ENCODE measurements at places on chromosomes 11 and 22. TPM values are rescaled to one million over a fixed set of nuclear protein-coding genes. Genes with fewer than 3 reads are reported as not detected.
A peak's percentile ranks its signal among the peaks of the same experiment; 100 is the strongest.

- H3K27ac ChIP-seq: no peak overlapping the region
- no peaks in the 10 kb centered on the region for H3K27me3 ChIP-seq
- H3K36me3 ChIP-seq: no peaks in the 10 kb centered on the region
- peaks cover 5% of the 10 kb centered on the region for H3K4me1 ChIP-seq
- no peak overlapping the region for H3K4me3 ChIP-seq
- DNase-seq: peak; percentile 69
These were observed 25.4 kb upstream of the SMTN start for GRCh38 chr22:31055635-31056159.

- peaks cover 2% of the 10 kb centered on the region for H3K4me1 ChIP-seq
- H3K4me3 ChIP-seq: no peak overlapping the region
- no peaks in the 10 kb centered on the region for H3K36me3 ChIP-seq
- no peak for DNase-seq
- no peaks in the 10 kb centered on the region for H3K27me3 ChIP-seq
- H3K27ac ChIP-seq: no peak overlapping the region
These were observed 8.0 kb downstream of the AAMDC start for GRCh38 chr11:77828926-77829325.

GRCh38 chr11:34308913-34309585, 48.8 kb downstream of the ABTB2 start:
- no peaks in the 10 kb centered on the region for H3K27me3 ChIP-seq
- no peaks in the 10 kb centered on the region for H3K4me1 ChIP-seq
- H3K27ac ChIP-seq: no peak overlapping the region

DNA sequence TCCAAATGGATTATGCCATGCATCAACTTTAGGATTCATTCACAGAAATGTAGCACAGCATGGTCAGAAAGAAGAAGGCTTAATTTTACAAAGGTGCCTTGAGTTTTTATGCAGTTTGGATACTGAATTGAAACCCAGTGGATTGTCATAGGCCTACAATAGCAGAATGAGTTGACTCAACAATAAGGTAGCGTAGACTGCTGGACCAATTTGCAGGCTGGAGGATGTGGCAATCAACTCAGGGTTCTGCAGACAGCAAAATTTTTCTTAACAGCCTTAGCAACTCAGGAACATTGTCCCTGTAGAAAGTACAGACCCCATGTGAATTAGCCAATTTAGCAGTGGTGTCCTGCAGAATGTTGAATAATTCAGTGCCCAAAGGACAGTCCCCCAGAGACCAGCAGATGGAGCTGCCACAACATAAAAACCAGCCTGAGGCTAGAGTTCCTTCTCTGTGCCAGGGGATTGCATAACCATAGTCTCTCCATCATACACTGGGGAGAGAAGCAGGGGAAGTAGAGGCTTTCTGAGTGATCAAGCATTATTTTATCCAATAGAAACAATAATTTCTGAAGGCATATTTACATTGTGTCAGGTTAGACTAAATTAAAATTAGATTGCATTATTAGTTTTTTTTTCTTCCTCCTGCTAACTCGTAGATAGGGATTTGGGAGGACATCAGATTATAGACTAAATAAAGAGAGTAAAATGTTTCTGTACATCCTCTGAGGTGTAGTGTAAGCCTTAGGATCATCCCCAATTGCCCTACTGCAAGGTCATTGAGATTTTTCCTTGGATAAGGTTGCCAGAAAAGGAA, 20.3 kb upstream of the MRPL17 start:
- peak; percentile 52 for DNase-seq
- H3K27ac ChIP-seq: no peak overlapping the region
- H3K36me3 ChIP-seq: no peaks in the 10 kb centered on the region

DNA sequence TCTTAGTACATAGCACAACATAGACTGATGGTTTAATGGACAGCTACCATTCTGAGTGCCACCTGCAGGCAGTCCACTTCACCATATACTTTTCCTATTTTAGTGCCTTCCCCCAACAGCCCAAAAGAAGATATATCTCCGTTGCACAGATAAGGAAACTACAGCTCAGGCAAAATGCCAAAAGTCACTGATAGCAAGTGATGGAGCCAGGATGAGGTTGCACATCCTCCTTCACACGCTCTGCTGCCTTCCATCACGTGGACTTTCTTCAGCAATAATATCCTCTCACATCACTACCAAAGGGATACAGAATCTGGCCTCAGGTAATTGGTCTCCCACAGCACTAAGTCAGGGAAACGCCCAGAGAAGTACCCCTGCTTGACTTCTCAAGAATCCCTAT, 7.5 kb downstream of the TCF20 start:
- no peaks in the 10 kb centered on the region for H3K4me1 ChIP-seq
- H3K4me3 ChIP-seq: no peak overlapping the region
- no peak overlapping the region for H3K27ac ChIP-seq
- H3K27me3 ChIP-seq: no peaks in the 10 kb centered on the region
- no peak for DNase-seq
- no peaks in the 10 kb centered on the region for H3K36me3 ChIP-seq

DNA sequence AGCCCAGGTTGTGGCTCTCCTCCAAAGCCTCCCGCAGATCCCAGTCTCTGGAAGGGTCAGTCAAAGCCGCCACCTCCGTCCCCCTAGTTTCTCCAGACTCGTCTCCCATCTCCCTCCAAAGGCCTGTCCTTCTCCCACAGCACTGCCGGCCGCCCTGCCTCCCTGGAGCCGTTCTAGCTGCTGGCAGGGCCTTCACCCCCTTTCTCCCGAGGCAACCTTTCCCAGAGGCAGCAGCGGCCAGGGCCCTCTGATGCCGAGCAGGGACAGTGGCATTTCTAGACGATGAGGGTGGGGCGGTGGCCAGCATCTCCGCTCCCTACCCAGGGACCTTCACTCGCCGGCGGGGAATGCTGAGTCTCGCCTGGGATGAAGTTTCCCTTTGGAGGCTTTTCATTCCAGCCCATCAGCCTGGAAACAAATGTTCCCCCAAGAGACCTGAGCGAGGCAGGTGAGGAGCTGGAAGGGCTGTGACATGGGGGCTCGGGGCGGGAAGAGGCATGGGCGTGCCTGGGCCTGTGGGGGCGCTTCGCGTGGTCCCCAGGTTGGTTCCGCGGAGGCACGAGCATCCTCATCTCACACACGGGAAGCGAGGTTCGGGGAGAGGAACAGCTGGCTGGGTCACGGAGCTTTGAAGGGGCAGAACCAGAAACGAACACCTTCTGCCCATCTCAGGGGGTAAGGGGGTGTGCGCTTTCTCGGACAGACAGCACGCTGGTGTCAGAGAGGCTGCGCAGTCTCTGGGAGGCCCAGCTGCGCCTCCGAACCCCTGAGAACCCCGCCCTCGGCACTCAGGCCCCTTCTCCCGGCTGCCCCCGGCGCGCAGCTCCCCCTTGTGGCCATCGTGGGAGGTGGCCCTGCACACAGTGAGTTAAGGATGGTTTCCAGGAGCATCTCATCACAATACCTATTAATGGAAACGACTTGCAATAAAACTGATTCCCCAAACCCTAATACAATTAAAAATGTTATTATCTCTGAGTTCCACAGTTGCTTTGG, 18.1 kb upstream of the KLHL35 start:
- no peak overlapping the region for H3K27ac ChIP-seq
- H3K27me3 ChIP-seq: no peaks in the 10 kb centered on the region
- H3K4me1 ChIP-seq: peaks cover 3% of the 10 kb centered on the region
- no peaks in the 10 kb centered on the region for H3K36me3 ChIP-seq
- no peak overlapping the region for H3K4me3 ChIP-seq

GRCh38 chr11:9861860-9862725, 198.2 kb downstream of the SWAP70 start:
- no peaks in the 10 kb centered on the region for H3K4me1 ChIP-seq
- H3K27me3 ChIP-seq: no peaks in the 10 kb centered on the region
- H3K36me3 ChIP-seq: no peaks in the 10 kb centered on the region
- peak; percentile 70 for DNase-seq

- H3K36me3 ChIP-seq: no peaks in the 10 kb centered on the region
- no peaks in the 10 kb centered on the region for H3K27me3 ChIP-seq
- peaks cover 9% of the 10 kb centered on the region for H3K4me1 ChIP-seq
- no peak overlapping the region for H3K27ac ChIP-seq
These were observed 3.9 kb upstream of the IL17REL start for GRCh38 chr22:50016308-50016987.

GRCh38 chr11:100640071-100640470, 47.0 kb upstream of the ARHGAP42 start:
- no peak overlapping the region for H3K4me3 ChIP-seq
- no peaks in the 10 kb centered on the region for H3K36me3 ChIP-seq
- H3K4me1 ChIP-seq: no peaks in the 10 kb centered on the region
- no peak overlapping the region for H3K27ac ChIP-seq

- no peak for DNase-seq
- H3K4me1 ChIP-seq: no peaks in the 10 kb centered on the region
- H3K4me3 ChIP-seq: no peak overlapping the region
- H3K27me3 ChIP-seq: no peaks in the 10 kb centered on the region
These were observed 178.2 kb upstream of the ZC3H12C start for GRCh38 chr11:109914809-109915653.

DNA sequence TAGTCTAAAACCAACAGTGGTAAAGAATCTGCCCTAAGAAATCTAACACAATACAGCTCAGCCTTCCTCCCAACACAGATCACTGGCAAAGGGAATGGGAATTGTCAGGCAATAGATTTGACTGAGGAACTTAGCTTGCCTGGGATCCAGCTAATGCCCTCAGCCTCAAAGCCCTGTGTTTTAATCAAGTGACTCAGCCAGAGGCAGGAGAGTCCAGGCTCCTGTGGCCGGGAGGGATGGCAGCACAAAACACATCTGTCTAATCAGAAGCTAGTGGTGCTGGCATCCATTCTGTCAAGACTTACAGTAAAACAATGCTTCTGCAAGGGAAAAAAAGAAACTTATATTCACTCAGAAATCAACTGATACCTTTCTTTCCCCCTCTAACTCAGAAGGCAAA, 5.6 kb downstream of the SYTL2 start:
- no peaks in the 10 kb centered on the region for H3K27me3 ChIP-seq
- no peak overlapping the region for H3K4me3 ChIP-seq
- no peaks in the 10 kb centered on the region for H3K4me1 ChIP-seq
- DNase-seq: no peak
- H3K36me3 ChIP-seq: no peaks in the 10 kb centered on the region

DNA sequence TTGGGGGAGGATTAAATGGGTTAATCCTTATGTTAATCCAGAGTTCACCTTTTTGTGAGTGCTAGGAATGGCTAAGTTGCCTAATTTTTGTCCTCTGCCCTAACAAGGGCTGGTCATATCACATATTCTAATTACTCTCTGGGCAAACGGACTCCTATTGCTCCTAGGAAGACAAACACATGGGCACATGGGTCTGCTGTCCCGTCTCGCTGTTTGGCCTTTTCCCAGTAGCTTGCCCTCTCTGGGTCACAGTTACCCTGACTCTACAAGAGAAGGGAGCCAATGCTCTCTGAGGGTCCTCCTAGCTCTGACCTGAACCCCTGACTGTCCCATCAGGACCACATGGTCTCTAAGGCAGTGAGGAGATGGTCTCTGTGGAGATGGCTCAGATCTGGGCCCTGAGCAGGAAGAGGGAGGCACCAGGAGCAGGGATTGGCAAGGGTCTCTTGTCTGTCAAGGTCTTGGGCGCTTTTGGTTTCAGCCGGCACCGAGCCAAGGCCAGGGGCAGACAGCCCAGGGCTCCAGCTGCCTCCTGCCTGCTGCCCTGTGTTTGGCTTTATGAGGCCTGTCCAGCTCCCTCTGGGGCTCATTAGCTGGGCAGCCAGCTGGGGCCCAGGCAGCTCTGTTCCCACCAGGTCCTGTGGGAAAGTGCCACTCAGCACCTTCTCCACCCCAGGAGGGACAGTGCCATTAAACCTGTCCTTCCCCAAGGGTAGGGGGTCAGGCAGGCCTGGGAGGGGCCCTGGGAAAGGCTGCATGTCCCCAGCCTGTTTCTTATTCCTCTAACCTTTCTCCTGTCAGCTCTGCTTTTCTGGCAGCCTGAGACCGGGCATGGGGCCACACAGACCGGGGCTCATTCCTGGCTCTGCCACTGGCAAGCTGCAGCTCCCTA, 559.9 kb downstream of the MN1 start:
- peaks cover 29% of the 10 kb centered on the region for H3K4me1 ChIP-seq
- H3K27me3 ChIP-seq: no peaks in the 10 kb centered on the region
- no peak overlapping the region for H3K27ac ChIP-seq
- H3K4me3 ChIP-seq: no peak overlapping the region
- no peaks in the 10 kb centered on the region for H3K36me3 ChIP-seq
- DNase-seq: peak; percentile 46

DNA sequence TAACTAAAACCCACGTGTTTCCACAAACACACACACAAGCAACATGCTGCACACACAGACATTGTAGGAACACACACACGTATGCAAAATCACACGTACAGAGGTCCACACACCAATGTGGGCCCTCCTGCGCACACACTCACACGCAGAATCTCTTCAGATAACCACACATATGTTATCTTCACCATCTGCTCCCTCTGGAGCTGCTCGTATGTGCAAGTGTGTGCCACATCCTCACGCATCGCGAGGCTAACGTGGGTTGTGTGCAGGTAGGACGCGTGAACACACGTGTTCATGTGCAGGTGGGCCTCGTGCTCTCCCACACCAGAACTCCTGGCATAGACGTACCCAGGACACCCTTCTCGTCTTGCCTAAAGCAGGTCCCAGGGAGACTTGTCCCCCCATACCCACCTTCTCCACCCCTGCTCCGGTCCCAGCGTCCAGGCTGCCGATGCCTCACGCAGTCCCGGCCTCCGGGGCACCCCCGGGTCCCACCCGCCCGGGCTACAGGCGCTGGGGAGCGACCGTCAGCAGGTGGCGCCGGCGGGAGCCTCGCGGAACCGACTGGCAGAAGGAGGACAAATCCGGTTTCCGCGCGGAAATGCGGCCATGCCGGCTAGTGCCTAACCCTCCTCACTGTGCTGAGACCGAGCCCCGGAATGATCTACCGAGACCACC, 10.3 kb upstream of the IGSF9B start:
- no peak overlapping the region for H3K27ac ChIP-seq
- H3K27me3 ChIP-seq: no peaks in the 10 kb centered on the region
- H3K36me3 ChIP-seq: no peaks in the 10 kb centered on the region
- no peaks in the 10 kb centered on the region for H3K4me1 ChIP-seq
- no peak for DNase-seq

Gene RHOG
- 36.1 TPM for total RNA-seq

Gene TMEM86A
- 8.3 TPM for total RNA-seq

Gene DENND6B
- total RNA-seq: 18.0 TPM

Gene OR52I1
- not detected for total RNA-seq

Measured in testis (tissue), 5 donors.